WTC11 (cell line): ENCODE measurements at places on chromosomes 4 and X.

DNA sequence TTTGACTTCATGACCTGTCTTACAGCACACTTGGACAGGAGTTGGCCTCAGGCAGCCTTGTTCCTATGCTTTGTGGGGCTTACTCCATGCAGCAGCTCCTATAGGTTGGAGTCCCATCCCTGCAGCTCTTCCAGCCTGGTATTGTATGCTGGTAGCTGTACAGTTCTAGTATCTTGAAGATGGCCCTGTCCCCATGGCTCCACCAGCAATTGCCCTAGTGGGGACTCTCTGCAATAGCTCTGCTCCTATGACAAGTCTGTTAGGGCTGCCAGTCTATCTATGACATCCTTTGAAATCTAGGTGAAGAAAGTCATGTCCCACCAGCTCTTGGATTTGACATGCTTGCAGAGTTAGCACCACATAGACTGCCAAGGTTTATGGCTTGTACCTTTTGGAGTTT lies 252.6 kb downstream of the ANTXR2 start:
- DNase-seq = no peak

GRCh38 chr4:130124066-130124465 lies 1028.1 kb downstream of the C4orf33 start:
- DNase-seq = no peak

DNA sequence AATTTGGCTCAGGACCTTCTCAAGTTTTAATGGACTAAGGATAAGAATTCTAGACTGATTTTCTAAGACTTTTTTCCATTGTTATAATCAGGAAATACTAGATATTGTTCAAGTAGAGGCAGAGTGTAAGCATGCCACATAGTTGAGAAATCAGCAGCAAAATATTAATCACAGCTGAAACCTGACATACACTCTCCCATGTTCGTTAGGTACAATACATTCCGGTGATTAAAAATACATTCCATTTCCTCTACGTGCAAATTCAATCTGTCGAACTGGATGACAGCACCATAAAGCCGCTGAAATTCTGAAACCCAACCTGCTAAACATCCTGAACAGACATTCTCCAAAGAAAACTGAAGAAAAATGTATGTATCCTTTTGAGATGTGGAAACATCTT lies 587.6 kb upstream of the DIPK2B start:
- no peak for DNase-seq

- no peak for DNase-seq
These were observed 7.6 kb upstream of the SLC2A9 start for GRCh38 chr4:10028910-10029309.

DNA sequence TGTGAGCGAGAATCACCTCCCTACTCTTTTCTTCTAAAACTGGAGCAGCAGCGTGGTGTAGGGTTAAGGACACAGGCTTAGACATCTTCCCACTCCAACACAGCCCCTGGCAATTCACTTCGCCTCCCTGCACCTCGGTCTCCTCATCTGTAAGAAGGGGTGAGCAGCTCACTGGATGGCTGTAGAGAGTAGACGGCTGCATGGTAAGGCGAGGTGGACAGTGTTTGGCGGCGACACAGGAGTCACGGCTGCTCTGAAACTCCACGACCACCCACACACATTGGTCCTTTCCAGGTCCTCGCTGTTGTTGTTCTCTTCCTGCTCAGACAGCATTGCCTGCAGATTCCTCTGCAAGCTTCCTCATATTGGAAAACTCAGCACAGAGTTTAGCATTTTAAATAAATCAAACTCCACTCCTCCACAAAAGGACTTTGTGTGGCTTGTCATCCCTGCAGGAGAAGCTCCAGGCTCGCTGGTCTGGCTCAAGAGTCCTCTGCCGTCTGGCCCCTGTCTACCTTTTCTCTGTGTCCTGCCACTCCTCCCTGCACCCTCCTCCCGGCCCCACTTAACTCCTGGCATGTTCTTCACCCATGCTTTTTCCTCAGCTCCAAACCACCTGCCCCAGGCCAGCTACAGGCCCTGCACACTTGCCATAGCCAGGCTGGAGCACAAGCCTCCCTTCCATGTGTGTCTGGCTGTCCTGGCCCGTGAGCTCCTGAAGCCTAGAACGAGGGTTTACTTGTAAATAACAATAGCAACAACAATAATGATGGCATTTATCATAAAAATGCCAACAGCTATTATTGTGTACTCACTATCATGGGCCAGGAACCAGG lies 41.3 kb upstream of the CRMP1 start:
- DNase-seq = no peak

DNA sequence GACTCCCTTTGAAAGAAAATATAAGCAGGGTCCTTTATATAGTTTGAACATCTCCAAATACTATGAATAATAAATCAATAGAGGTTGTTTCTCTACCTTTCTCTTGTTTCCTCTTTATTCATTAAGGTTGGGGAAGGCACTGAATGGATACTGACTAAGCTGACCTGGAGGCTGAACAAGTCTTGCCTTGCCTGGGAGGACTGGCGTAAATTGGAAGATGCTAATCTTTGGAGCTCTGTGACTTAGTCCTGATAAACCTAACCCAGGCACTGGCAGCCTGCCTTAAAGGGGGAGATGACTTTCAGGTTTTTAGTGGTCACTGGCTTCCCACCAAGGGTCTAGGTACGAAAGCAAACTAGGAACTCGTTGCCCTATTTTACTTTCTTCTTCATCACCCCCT lies 10.5 kb downstream of the CCDC160 start:
- DNase-seq = no peak

GRCh38 chr4:164847967-164848649 lies 28.9 kb upstream of the APELA start:
- DNase-seq = no peak

- no peak for DNase-seq
These were observed 781.2 kb upstream of the DIAPH2 start for GRCh38 chrX:95903490-95903889.

- DNase-seq = peak; percentile 9
These were observed 75.9 kb downstream of the SLC9A7 start for GRCh38 chrX:46683048-46683447.

DNA sequence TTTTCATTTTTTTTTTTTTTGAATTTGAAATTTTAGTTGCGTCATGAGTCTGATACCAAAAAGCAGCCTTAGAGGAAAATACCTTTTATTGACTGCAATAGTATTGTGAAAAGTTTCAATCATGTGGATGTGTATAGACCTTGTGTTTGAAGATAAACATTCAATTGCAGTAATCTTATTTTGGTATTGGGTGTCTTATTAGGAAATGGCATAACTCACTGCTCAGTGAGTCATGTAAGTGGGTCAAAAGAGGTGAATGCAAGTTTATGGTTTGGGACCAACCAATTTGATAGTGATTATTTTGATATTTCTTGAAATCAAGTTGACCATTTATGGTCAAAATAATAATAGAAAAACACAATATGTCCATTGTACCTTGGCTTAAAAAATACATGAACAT lies 627.8 kb upstream of the SLIT2 start:
- DNase-seq = no peak

GRCh38 chrX:99078301-99078700 lies 1331.8 kb downstream of the PCDH19 start:
- DNase-seq = no peak

DNA sequence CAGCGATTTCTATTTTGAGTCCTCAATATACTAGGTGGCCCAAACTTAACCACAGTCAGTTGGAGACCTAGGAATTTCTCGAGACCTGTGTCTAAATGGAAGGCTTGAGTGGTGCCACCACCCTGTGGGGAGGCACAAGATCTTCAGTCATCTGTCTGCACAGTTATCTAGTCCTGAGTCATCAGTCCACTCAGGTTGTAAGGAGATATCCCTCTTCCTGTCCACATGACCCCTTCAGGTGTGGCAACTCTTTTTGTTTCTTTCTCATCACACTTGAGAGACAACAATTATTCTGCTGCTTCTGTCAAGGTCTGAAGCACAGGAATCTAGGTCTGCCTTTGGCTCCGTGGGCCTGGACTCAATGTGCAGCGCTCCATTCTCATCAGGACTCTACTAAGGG lies 64.4 kb upstream of the IBSP start:
- no peak for DNase-seq

GRCh38 chrX:13180807-13181206 lies 136.4 kb upstream of the FAM9C start:
- DNase-seq = no peak

- DNase-seq = no peak
These were observed 522.5 kb upstream of the AGA start for GRCh38 chr4:177964693-177965168.

DNA sequence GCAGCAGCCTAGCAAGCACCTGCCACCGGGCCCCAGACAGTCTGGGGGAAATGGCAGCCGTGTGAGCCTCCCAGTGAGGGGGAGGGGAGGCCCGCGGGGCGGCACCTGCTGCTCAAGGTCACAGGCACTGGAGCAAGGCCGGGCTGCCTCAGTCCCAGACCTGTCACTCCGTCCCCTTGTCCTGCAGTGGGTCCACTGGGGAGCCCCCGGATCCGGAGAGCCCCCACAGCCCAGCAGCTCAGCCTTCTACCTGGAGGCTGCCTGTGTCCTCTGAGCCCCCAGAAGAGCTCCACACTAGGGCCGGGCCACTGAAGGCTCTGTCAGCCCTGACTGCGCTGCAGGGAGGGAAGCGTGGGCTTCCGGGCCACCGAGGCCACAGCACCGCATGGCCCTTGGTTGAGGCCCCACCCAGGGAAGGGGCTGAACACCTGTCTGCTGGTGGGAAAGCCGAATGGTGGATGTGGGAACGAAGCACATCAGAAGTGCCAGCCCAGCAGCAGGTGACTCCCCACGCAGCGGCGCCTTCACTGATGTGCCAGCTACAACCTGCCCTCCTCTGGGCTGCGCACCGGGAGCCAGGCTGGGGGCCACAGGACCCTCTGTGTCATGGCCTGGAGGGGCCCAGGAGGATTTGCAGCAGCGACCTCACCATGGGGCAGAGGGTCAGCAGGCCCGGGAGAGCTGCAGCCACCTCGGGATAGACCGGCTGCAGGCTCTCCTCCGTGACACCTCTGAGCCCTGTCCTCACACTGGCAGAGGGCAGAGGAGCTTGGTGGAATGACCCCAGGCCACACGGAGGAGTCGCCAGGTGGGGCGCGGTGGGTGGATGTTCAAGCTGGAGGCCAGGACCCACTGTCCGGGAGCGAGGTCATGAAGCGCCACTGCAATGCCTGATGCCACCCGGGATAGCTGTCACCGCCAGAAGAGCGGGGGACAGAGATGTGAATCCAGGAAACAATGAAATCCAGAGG lies 35.0 kb upstream of the MXD4 start:
- no peak for DNase-seq

DNA sequence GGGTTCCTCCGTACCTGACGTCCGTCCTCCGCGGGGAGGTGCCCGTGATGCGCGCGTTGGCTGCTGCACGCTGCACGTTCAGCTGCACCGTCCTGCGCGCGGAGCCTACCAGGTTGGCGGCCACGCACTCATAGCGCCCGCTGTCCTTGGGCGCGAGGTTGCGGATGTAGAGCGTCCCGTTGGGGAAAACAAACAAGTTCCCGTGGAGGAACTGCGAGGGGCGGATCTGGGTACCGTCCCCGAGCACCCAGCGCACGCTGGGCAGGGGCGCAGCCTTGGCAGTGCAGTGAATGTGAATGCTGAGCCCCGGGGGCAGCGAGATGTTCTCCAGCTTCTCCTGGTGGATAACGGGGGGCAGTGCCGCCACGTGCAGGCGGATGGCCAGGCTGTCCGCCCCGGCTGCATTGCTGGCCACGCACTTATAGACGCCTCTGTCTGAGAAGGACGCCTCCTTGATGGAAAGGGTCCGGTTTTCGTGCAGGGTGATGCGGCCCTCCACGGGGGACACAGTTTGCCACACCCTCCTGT lies 29.2 kb downstream of the MXRA5 start:
- no peak for DNase-seq

- no peak for DNase-seq
These were observed 10.3 kb upstream of the NAT8L start for GRCh38 chr4:2048831-2049230.

GRCh38 chrX:39440799-39441284 lies 639.6 kb downstream of the MID1IP1 start:
- DNase-seq = no peak

DNA sequence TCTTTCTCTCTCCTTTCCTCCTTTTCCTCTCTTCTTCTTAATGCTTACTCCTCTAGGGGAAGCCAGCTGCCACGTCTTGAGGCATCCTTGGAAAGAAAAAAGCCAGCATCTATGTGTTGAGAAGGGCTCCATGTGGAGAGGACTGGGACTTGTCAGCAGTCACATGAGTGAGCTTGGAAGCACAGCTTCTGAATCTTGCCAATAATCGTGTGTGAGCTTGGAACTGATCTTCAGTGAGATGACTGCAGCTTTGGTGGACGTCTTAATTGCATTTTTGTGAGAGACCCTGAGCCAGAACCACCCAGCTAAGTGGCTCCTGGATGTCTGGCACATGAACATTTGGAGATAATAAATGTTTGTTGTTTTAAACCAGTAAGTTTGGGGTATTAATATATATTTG lies 371.7 kb downstream of the SLITRK2 start:
- DNase-seq = no peak

- no peak for DNase-seq
These were observed 455.7 kb downstream of the BCOR start for GRCh38 chrX:39642071-39642470.

- no peak for DNase-seq
These were observed 11.3 kb upstream of the UGT2A3 start for GRCh38 chr4:68962868-68963267.

GRCh38 chr4:51885363-51885762 lies 42.4 kb downstream of the DCUN1D4 start:
- DNase-seq = no peak

GRCh38 chr4:118814058-118814457 lies 21.9 kb downstream of the SEC24D start:
- no peak for DNase-seq

DNA sequence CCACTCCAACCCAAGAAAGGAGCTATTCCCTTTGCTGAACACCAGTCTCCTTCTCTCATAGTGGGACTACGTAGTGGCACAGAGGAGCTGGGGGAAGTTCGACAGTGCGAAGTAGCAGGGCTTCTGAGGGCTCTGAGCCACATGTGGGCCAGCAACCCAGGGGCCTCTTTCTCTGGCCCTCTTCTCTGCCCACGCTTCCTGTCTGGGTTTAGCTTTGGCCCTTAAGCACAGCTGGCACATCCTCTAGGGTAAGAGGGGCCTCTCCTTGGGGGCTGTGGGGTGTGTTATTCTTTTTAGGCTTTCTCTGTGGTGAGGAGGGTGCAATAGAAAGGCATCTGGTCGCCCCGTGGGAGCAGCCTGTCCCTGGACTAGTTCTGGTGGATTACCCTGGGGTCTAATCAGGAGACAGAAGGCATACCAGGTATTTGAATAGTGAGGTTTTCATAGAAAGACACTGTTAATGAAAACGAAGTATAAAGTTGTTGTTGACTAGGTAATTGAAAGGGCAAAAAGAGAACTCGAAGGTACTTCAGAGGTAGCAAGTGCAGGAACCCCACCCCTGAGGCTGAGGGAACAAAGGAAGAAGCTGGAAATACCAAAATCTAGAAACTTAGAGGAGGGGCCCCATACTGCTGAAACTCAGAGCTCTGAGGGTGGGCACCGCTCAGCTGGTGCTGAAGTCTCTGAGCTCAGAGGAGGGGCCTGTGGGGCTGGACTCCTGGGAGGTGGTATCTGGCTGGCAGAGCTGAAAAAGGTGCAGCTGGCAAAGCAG lies 151.9 kb upstream of the RPS6KA3 start:
- DNase-seq = no peak

GRCh38 chr4:3701736-3702560 lies 64.2 kb upstream of the ADRA2C start:
- DNase-seq = no peak
